Posterior vena cava (tissue), 2 donors: ENCODE measurements at places on chromosomes 5 and 9.

DNA sequence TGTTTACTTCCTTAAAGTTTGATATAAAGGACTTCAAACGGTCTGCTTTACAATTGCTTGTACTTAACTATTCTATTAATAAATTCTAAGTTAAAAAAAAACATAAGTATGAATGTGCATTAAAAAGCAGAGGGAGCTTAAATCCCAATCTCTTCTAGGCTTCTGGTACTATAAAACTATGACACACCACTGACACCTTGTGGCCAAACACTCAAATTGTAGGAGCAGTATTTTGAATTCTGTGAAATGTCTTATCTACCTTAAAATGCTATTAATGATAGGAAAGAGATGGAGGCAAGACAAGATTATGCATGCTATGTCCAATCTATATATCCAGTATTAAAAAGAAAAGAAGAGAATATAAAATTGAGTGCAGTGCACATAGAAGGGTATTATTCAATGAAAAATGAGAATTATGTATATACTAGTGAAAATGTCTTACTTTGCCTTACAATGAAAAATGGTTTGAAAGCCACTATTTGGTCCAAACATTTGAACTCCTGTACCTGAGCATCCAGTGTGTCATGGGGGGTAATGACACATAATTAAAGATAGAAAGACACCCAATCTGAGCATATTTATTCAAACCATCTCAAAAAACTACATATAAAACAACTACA, 87.6 kb downstream of the ERP44 start:
- DNase-seq = no peak

GRCh38 chr5:95081500-95081960, 203.4 kb downstream of the MCTP1 start:
- DNase-seq = peak; percentile 83

- no peak for DNase-seq
Measured at GRCh38 chr5:16025681-16026080, 153.9 kb downstream of the MARCHF11 start.

- peak; percentile 69 for DNase-seq
Measured at GRCh38 chr9:114048533-114049415, 29.3 kb downstream of the AMBP start.

GRCh38 chr5:153222936-153223335, 267.5 kb upstream of the GRIA1 start:
- no peak for DNase-seq

- peak; percentile 51 for DNase-seq
Measured at GRCh38 chr9:138062196-138062595, 184.6 kb downstream of the CACNA1B start.

DNA sequence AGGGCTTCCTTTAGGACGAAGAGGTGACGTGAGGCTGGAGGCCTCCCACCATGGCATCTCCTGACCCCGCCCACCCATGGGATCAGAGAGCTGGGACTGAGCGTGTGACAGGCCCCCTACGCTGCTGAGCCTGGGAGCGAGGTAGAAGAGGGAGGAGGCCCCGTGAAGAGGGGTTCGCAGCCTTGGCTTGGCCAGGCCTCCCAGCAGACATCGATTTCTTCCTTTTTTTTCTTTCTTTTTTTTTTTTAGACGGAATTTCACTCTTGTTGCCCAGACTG, 39.5 kb downstream of the PTGES start:
- no peak for DNase-seq

DNA sequence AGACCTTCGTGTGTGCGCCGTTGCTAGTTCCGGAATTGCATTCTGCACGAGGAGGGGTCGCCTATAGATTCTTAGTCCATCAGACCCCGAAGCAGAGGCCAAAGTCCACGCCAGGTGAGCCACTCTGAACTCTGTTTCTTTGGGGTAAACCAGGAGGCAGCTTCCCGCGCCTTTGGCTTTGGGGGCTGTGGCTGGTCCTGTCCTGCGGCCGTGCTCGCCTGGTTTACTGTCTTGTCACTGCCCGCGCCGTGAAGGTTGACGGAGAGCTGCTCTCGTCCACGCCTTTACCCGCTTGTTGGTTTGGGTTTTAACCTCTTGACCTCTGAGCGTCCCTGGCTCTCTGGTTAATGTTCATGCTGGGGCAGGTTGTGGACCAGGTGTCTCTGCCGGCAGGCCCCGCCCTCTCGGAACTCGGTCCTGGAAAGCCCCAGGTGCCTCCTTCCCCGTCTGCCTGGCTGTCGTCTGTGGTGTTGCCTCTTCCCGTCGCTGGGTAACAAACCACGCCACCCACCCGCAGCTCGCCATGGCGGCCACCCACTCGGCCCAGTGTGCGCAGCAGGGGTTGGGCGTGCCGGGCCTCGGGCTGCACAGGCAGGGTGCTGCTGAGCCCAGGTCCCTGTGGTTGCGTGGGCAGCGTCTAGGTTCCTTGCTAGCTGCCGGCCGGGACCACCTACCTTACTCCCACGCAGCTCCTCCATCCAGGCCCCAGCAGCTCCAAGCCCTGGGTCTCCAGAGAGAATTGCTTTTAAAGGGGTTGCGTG, 44.6 kb upstream of the CACNA1B start:
- no peak for DNase-seq

- no peak for DNase-seq
Measured at GRCh38 chr9:132474253-132474652, 64.2 kb downstream of the CFAP77 start.

DNA sequence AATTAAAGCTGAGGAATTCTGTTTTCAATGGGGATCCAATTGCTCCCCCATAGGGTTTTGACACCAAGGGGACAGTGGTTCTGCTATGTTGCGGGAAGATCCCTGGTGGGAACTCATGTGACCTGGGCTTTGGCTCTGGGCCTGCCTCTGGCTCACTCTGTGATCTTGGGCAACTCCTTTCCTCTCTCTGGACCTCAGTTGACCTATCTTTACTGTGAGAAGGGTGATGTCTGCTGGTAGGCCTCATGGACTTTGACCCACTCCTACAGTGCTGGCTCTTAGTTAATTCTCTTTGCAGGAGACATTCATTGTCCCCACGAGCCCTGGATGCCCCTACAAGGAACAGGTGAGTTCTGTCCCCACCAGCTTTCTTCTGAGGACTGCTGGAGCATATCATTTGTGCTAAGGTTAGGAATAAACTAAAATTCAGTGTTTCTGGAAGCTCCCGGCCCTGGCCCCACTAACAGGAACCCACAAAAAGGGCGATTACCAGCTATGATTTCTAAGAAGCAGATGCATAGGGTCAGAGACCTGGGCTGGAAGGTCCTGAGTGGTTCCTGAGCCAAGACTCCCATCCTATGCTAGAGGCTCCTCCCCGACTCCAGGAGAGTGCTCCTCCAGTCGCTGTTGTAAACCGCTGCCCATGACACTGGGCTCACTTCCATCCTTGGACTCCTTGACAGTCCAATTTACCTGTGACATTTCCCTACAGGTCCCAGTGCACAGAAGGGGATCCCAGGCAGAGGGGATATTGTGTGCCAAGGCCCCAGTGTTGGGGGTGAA, 218.3 kb downstream of the PAX5 start:
- DNase-seq = no peak

DNA sequence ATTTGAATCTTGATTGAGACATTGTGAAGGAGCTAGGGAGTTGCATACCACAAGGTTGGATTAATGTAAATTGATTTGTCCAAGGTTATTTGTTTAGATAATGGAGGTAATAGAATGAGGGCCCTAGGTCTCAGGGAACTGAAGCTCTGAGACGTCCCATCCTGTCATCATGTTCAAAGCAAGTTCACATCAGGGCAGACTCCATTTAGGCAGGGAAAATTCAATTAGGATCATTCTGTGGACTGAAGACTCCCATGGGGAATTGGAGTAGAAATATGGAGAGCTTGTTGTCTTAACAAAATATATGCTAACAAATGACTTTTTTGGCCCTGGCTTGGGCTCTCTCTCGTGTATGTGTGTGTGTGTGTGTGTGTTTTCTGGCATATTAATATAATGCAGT, 722.0 kb upstream of the ADAMTS16 start:
- DNase-seq = no peak

DNA sequence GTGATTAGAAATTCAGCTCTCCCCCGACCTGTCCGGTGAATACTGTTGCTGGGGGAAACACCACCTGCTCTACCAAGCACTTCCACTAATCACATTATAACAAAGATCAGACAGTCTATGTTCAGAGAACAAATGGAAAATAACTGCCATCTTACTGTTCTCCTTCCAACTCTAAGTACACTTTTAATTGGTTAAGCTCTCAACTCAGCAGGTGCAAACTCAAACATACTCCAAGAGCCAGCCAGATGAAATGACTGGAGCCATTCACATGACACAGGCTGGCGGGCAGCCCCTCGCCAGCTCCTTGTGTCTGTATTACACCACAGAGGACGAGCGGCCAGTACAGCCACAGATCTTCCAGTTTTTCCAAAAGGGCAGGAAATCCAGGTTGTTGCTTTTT, 16.1 kb downstream of the LIFR start:
- DNase-seq = no peak

- DNase-seq = no peak
Measured at GRCh38 chr5:154367101-154367500, 78.7 kb upstream of the SAP30L start.

DNA sequence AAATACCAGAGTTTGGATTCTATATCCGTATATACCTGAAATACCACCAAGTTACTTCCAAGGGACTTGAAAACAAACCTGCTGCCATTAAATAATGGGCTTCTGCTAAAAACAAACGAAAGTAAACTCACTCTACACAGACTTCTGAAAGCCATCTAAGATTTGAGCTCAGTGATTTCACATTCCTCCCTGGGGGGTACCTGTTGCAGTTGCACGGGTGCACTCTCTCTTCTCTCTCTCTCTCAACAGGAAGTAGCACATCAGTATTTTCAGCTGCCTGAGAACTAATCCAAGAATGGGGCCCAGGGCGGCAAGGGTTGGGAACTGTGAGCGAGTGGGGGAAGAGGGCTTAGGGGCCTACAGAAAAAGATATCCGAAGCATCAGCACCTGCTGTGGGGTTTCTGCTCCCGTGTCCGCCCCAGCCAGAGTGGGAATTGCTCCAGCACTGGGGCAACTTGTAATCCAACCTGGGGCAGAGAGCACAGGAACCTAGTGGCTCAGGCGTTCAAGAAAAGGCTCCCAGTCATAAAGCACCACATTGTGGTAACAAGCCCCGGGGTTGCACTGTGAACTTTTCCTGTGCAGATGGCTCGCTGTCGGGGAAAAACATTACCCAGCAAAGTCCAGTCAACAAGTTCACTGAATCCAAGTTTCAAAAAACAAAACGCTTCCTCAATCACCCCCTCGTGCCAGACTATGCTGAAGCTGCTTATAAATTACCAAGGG, 99.8 kb downstream of the EFNA5 start:
- no peak for DNase-seq

- no peak for DNase-seq
Measured at GRCh38 chr9:28155671-28156070, 582.4 kb upstream of the C9orf72 start.

- peak; percentile 84 for DNase-seq
Measured at GRCh38 chr9:99807276-99807852, 14.3 kb upstream of the NR4A3 start.

GRCh38 chr9:123997665-123998277, 13.8 kb upstream of the LHX2 start:
- DNase-seq = peak; percentile 86

GRCh38 chr5:180844432-180844831, 16.6 kb downstream of the ZFP62 start:
- no peak for DNase-seq

DNA sequence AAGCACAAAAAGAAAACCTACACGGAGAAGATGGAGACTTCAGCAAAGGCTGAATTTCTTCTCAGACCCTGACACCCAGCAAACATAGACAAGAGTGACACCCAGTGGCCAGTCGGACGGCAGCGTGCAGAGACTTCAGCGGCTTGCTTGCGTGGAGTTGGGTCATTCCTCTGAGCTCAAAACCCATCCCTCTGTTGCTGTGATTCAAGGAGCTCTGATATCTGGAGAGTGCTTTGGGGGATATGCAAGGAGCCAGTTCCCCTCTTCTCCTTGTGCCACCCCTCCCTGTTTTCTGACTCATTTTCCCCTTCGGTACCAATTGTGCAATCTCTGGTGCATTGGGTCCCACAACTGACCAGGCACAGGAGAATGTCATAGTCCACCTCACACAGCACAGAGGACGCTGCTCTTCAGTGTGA, 27.5 kb downstream of the SH3TC2 start:
- peak; percentile 92 for DNase-seq

DNA sequence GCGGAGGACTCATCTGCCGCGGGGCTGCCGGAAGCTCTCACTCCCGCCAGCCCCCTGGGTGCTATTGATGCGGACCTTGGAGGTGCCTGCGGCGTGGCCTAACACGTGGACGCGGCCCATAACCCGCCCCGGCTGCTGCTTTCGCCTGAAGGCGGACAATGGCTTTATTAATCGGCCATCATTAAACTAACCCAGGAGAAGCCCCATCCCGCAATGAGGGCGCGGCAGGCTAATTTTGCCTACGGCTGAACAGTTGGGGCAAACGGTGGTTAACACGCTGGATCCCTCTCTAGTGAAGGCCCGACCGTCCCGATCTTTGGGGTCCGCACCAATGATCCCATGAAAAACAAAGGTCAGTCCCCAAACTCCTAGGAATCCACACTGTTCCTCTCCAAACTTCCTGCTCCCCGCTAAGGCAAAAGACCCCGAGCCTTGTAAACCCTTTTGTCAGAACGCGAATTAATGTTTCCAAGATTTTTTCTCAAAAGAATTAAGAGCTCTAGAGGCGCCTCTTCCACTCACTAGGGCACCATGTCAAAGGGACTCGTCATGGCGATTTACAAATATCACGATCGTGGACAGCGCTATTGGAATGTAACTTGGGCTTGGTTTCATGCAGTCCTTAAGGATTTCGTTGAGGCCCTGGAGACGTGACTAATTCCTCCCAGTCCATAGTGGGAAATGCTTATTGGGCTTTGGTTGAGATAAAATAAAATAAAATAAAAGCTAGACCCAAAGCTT, 193.1 kb downstream of the MEF2C start:
- no peak for DNase-seq

DNA sequence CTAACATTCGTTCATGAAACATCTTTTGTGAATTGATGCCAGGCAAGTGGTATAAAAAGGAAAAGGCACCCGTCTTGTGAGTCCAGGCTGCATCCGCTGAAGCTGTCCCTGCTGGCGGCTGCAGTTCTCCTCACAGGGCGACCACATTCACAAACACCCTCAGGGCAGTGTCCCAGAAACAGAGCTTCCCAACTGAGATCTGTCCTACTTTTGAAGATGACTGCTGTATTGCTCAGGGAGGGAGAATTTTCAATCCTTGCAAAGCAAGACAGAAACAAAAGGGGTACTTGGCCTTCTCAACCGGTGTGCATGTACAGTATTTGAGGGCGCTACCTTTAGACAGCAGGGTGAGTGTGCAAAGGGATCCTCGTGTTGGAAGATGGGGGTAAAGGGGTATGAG, 316.1 kb downstream of the GADD45G start:
- no peak for DNase-seq

GRCh38 chr5:100854591-100854990, 48.5 kb downstream of the ST8SIA4 start:
- DNase-seq = no peak

GRCh38 chr5:117204926-117205869, 630.6 kb upstream of the SEMA6A start:
- DNase-seq = no peak

DNA sequence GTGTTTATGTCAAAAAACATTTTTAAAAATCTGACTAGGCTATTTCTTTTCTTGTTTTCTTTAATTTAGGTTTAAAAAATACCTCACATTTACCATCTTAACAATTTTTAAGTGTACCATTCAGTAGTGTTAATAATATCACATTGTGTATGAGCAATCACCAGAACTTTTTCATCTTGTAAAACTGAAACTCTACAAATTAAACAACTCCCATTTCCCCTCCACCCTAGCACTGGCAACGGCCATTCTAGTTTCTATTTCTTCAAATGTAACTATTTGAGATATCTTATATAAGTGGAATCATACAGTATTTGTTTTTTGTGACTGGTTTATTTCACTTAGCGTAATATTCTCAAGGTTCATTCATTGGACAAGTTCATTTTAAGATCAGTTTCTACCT, 27.7 kb downstream of the PLCXD3 start:
- DNase-seq = no peak
